PC-3 (cell line): ENCODE measurements at places on chromosomes 2 and 18.

GRCh38 chr2:127679680-127680361 lies 4.5 kb upstream of the LIMS2 start:
- no peak for DNase-seq

DNA sequence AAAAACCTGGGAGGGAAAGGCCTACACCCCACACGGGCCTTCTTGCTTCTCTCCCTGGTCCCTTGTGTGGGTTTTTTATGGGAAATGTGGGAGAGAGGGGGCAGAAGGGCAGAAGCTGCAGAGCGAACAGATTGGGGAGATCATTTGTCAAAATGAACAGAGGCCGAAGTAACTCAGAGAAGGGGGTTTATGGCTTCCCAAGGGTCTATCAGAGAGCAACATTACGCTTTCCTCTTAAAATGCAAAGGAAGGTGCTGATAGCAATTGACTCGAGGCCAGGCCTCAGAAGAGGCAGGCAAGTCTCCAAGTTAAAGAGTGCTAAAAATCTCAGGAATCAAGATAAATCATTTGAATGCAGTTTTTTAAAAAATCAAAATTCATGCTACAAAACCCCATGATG lies 101.5 kb downstream of the SGPP2 start:
- no peak for DNase-seq

DNA sequence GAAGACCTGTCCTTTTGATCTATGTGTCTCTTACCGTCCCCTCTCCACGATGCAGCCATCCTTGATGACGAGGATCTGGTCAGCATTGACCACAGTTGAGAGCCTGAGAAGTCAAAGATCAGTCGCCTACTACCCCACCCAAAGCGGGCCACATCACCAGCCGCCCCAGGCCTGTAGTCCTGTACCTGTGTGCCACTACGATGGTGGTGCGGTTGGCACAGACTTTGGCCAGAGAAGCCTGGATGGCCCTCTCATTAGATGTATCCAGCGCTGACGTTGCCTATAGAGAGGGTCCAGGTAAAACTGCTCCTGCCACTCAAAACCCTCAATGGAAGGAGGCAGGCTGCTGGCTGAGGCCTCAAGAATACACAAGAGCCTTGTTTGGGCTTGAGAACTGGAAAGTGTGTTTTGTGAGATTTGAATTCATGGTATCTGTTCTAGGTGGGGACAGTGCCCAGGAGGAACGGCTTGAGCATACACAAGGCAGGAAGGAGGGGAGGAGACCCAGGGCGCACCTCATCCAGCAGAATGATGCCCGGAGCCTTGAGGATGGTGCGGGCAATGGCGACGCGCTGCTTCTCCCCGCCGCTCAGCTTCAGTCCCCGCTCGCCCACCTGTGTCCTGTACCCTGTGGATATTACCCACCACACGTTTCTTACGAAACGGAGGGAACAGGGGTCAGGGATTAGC lies 3.8 kb downstream of the ZFAND2B start:
- DNase-seq = peak; percentile 1

- peak; percentile 48 for DNase-seq
These were observed 7.2 kb upstream of the CCNT2 start for GRCh38 chr2:134911400-134911785.

DNA sequence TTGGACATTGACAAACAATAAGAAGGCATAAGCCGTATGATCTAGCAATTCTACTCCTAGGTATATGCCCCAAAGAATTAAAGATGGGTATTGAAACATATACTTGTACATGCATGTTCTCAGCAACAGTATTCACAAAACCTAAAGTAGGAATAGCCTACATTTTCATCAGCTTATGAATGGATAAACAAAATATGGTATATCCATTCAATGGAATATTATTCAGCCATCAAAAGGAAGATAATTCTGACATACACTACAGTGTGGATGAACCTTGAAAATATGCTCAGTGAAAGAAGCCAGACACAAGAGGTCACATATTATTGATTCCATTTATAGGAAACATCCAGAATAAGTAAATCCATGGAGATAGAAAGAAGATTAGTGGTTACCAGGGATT lies 56.0 kb downstream of the CELF4 start:
- no peak for DNase-seq

DNA sequence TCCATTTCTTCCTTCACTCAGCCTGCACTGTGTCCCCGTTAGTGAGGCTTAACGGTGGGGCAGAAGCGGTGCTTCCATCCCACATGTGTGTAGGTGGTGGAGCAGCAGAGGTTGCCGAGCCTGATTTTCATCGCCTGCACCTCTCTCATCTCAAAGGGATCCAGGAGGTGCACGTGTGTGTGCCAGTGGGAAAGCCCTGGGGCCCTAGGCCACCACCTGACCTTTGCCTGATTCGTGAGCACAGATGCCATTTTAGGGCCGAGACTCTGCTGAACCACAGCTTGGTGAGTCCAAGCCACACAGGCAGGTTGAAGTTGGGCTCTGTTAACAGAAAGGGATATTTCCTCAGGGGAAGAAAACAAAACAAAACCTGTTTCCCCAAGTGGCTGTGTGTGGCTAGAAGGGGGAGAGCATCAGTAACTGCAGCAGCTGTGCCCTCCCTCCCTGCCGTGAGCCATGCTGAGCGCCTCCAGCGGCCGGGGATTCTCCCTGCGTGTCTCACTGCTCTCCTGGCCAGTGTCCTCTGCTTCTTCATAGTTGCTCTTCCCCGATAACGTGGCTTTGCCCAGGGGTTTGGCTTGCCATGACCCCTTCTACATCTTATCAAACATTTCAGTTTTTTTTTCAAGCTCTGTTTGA lies 81.5 kb downstream of the MAPRE2 start:
- no peak for DNase-seq

- DNase-seq = no peak
These were observed 1459.9 kb upstream of the CELF4 start for GRCh38 chr18:39025531-39025930.

DNA sequence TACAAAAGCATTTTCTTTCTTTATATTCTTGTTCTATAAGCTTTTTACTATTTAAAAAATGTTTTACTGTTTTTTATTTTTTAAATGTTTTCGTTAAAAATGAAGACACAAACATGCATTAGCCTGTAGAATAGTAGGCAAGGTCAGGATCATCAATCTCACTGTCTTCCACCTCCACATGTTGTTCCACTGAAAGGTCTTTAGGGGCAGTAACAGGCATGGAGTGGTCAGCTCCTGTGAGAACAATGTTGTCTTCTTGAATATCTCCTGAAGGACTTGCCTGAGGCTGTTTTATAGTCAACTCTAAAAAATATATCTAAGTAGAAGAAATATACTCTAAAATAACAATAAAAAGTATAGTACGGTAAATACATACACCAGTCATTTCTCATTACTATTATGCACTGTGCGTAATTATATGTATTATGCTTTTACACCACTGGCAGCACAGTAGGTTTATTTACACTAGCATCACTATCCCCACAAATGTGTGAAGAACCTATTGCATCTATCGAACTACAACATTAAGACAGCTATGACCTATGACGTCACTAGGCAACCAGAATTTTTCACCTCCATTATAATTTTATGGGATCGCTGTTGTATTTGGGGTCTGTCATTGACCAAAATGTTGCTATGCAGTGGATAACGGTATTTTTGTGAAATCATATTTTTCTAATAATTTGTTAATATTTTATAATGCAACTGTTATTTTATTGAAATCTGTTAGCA lies 764.3 kb downstream of the METTL4 start:
- DNase-seq = no peak

- no peak for DNase-seq
These were observed 195.8 kb downstream of the NDUFA10 start for GRCh38 chr2:239829326-239829725.

DNA sequence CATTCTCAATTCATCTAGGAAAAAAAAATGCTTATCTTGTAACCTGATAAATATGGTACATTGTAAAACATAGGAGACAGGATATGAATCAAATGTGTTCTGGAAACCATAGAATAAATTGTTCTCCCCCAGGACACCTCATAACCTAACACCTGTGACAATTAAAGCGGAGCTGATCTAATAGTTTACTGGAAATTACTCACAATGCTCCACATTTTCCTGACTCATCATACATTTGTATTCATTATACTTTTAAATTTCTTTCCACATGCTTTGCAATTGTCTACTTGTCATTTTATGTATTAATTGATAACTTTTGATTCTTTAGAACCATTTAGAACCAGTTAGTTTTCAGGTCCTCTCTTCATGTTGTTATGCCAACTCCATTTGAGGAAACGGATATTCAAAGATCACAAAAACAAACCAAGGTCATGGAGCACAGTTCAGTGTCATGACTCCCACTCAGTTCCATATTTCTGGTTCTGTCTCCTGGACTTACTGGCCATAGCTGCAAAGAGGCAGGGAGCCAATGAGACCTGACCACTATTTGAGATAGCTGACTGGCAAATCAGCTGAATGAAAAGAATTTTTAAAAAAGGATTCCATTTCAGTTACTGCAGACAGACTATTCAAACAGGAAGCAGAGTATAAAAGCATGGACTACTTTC lies 128.5 kb downstream of the CALCRL start:
- DNase-seq = peak; percentile 5

- DNase-seq = no peak
These were observed 204.3 kb downstream of the HDAC4 start for GRCh38 chr2:239196474-239197021.

DNA sequence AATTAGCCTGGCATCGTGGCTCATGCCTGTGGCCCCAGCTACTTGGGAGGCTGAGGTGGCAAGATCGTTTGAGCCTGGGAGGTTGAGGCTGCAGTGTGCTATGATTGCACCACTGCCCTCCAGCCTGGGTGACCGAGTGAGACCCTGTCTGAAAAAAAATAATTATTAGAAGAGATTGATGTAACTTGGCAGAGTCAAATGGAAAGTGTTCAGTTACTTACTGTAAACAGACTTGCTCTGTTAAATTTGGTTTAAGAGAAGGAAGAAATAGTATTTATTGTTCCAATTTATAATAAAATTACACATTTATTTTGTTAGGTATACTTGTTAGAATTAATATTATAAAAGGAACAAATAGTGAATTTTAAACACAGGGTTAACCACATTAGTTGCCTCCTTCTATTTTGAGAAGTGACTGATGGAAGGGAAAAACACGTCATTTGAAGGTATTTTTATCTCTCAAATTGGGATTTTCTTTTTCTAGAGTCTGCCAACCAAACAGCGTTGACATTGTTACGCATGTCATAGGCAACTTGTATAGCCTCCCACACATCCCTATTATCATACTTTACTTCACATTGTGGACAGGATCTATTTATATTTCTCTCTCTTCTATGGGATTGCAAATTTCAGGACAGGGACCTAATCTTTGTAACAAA lies 118.8 kb upstream of the B3GNT2 start:
- no peak for DNase-seq

GRCh38 chr2:150575861-150576260 lies 88.4 kb upstream of the RND3 start:
- DNase-seq = no peak

DNA sequence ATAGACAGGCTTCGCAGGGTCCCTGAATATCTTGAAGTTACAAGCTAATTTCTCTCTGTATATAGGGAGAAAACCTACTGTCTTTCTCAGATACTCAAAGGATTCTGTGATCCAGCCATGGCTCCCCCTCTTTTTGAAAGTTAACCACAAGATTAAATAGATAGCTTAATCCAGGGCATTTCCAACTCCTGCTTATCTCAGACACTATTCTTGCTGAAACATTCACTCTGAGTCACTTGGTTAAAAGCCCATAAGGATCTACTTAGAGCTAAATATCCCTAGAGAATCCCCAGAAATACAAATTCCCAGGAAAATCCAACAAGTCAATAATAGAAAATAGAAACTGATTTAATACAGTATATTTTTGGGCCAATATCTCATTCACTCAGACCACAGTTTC lies 179.1 kb upstream of the LYPD1 start:
- DNase-seq = peak; percentile 20

GRCh38 chr18:55534547-55534946 lies 53.4 kb downstream of the TCF4 start:
- DNase-seq = no peak

DNA sequence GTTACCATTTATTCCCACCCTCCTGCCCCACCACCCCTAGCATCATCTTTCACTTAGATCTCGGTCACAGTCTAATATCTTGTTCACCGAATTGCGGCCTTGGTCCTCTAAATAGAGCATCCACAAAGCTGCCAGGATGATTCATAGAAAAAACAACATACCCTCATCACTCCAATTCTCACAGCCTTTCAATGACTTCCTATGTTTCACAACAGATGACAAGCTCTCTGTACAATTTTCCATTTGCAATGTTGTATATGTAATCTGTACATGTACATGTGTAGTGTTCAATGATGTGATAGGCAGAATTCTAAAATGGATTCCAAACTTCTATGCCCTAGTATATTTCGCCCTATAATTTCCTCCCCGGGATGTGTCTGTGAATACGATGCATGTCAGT lies 675.6 kb upstream of the CELF4 start:
- no peak for DNase-seq

DNA sequence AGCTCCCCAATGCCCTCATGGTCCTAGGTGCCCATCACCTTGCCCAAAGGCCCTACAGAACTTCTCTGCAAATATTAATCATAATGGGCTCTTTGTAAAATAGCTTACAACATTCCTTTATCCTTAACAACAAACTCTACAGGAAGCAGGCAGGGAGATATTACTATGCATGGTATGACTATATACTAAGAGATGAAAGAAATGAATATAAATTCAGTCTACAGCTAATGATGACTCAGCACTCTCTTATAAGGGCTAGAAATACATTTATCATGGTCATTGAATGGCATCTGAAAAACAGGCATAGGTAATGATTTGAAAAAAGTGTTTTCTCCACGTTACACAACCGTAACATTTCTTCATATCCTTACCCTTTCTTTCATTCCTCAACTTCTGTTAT lies 254.8 kb upstream of the DSEL start:
- peak; percentile 90 for DNase-seq

GRCh38 chr18:31241900-31242409 lies 76.0 kb upstream of the DSG1 start:
- peak; percentile 85 for DNase-seq

DNA sequence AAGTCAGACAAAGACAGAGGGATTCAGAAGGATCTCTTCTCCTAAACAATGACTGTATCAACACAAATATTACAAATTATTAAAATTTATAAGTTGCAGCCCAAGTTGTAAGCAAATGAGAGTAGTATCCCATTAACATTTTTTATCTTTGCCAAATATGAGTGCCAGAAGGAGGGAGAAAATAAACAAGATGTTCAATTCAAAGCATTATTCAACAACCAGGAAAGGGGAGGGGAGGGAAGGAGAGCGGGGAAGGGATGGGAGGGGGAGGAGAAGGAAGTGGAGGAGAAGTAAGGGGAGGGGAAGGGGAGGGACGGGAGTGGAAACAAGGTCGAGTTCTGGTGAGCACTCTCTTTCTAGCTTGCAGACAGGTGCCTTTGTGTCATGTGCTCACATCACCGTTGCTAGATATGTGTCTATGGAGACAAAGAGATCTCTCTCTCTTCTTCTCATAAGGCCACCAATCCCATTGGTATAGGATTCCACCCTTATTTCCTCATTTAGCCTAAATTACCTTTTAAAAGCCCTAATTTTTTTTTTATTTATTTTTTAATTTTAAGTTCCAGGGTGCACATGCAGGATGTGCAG lies 679.6 kb upstream of the CHAC2 start:
- peak; percentile 44 for DNase-seq

GRCh38 chr2:168328421-168328820 lies 81.0 kb upstream of the STK39 start:
- DNase-seq = no peak

GRCh38 chr18:77366720-77367641 lies 117.3 kb downstream of the GALR1 start:
- peak; percentile 57 for DNase-seq
